Stimulated activated CD8-positive, alpha-beta memory T cell treated with anti-CD3 and anti-CD28 coated beads, Interleukin-15, amount 100 ng/mL, for 4 hours (primary cell): ENCODE measurements at places on chromosomes 3 and 15.

GRCh38 chr3:29649815-29650547 lies 369.1 kb downstream of the RBMS3 start:
- no peak for DNase-seq

- DNase-seq: no peak
These were observed 18.6 kb downstream of the SERP1 start for GRCh38 chr3:150527464-150528255.

- DNase-seq: no peak
These were observed 45.4 kb downstream of the COMMD2 start for GRCh38 chr3:149706905-149707304.

GRCh38 chr3:59424268-59425010 lies 374.6 kb upstream of the CFAP20DC start:
- DNase-seq: no peak

DNA sequence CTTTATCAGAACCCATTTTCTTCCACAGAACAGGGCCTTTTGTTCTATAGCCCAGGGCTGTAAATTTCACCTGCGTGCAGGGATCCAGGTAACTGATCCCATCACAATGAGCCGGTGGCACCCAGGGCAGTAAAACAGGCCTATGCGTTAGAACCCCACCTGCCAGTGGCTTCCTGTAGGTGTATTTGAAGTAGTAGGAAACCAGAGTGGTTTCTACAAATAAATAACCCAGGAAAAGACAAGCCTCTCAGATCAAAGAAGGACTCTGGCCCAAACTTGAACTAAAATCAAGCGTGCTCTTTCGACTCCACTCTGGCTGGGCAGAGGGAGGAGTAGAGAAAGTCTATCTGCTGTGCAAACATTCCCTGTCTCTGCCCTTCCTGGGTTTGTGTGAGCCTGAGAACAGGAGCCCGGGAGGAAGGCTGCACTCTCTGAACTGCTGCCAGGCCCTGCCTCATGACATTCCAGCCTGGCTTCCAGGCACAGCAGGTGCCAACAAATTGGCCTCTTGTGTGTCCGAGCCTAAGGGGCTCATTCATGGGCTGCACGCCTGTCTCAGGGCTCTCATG lies 77.7 kb downstream of the CEMIP start:
- no peak for DNase-seq

- no peak for DNase-seq
These were observed 62.3 kb downstream of the UBP1 start for GRCh38 chr3:33377931-33378330.

GRCh38 chr15:87752250-87752951 lies 504.1 kb downstream of the NTRK3 start:
- no peak for DNase-seq

DNA sequence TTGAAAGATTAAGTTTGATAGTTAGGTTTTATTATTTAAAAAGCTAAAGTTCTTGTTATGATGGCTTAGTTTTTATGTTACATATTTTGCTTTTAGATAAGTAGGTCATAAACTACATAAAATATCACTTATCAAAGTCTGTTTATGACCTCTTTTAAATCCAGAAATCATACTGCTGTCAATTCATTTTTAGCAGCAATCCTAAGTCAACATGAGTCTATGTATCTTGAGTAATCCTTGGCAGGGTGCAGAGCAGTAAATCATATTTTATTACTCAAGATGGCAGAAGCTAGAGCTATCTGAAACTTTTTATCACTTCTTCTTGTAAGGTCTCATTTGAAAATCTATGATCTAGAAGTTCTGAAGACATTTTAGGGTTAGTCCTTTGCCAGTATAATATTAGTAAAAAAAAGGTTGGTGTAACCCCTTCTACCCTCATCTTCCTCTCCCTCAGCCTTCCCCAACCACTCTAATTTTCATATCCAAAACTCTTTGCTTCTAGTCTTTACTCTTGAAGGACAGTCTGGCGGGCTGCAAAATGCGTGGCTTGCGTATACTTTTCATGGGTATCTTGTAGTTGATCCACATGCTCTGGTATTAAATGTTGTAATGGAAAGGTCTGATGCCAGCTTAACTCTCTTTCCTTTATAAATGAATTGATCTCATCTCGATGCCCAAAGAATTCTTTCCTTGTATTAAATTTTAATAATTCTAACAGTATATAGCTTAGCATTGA lies 134.0 kb upstream of the THRB start:
- DNase-seq: no peak

GRCh38 chr3:189584645-189585044 lies 46.5 kb upstream of the TP63 start:
- DNase-seq: no peak

DNA sequence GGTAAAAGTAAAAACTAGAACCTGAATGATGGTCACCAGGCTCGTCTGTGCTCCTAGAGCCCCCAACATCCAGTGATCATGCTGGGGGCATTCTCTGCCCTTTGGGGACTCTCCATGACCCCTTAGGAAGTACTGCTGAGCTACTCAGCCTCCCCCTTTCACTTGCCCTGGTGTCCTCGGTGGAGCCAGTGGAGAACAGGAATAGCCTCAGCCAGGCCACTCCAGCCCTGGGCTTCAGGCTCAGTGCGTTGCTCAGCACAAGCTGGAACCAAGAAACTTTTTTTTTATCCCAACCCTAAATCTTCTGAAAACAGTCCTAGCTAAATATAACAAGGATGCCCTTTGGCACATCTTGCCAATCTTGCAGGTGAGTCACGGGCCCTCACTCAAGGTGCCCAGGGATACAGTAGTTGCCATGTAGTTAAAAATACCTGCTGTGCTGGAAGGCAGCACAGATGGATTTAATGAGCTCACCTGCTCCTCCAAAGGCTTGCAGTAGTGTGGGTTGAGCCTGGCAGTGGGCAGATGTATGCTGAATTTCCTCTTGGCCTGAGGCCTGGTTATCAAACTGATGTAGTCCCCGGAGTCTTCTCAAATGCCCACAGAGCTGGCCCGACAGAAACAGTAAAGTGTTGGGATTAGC lies 46.9 kb upstream of the TMEM158 start:
- no peak for DNase-seq

DNA sequence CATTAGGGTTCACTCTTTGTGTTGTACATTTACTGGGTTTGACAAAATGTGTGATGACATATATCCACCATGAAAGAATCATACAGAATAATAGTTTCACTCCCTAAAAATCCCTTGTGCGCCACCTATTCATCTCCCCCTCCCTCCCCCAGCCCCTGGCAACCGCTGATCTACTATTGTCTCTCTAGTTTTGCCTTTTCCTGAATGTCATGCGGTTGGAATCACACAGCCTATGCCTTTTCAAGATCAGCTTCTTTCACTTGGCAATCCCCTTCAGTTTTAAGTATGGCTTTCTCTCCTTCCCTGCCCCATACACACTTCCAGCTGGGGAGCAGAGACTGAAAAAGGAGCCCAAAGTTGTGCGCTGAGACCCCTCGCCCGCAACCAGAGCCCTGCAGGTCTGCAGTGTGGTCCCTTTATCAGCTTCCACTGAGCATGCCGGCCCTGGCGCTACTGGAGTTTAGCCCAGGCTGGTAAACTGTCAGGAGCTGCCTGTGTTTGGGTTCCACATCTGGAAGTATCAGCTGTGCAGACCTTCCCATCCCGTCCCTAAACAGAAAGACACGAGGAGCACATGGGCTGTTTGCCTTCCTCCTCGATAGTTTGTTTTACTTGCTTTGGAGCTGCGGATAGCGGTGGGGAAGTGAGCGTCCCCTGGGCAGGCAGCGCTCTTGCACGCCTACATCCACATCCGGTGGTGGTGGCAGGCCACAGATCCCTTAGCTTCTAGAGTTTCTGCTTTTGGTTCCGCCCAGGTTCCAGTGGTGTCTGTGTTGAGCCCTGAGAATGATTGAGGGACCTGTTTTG lies 12.3 kb downstream of the BOC start:
- no peak for DNase-seq

- DNase-seq: no peak
These were observed 76.2 kb downstream of the LARS2 start for GRCh38 chr3:45464336-45465170.

DNA sequence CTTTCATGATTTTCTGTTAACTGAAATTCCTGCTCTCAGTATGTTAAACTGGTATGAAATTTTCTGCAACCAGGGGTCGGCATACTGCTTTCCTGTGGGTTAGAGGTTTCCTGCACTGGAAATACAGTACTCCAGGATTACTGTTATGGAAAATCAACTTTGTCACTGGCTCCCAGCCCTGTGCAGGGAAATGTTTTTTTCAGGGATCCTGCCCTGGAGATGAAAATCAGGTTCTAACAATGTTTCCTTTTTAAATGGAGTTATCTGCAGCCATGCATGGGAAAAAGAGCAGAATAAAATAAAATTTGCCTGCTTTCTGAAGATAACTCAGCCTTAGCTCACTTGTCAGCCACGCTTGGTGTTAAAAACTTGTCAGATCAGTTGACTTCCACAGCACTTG lies 220.4 kb downstream of the IL5RA start:
- no peak for DNase-seq

DNA sequence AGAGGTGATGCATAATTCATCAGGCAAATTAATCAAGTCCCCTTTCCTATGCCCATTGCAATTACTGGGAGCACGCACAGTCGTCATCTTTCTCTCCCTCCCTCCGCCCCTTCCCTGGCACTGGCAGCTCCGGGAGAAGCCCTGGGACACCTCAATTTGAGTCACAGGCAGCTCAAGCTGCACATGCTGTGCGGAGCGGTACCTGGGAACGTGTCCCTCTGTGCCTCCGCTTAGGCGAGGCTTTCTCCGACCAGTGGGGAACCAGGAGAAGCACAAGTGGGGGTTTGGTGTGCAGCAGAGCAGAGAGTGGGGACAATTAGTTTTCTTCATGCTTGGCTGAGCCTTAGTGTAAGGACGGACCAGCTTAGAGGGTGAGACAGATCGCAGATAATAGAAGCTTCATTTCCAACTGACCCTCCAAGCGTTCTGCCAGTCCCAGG lies 88.3 kb downstream of the SOX14 start:
- DNase-seq: no peak

DNA sequence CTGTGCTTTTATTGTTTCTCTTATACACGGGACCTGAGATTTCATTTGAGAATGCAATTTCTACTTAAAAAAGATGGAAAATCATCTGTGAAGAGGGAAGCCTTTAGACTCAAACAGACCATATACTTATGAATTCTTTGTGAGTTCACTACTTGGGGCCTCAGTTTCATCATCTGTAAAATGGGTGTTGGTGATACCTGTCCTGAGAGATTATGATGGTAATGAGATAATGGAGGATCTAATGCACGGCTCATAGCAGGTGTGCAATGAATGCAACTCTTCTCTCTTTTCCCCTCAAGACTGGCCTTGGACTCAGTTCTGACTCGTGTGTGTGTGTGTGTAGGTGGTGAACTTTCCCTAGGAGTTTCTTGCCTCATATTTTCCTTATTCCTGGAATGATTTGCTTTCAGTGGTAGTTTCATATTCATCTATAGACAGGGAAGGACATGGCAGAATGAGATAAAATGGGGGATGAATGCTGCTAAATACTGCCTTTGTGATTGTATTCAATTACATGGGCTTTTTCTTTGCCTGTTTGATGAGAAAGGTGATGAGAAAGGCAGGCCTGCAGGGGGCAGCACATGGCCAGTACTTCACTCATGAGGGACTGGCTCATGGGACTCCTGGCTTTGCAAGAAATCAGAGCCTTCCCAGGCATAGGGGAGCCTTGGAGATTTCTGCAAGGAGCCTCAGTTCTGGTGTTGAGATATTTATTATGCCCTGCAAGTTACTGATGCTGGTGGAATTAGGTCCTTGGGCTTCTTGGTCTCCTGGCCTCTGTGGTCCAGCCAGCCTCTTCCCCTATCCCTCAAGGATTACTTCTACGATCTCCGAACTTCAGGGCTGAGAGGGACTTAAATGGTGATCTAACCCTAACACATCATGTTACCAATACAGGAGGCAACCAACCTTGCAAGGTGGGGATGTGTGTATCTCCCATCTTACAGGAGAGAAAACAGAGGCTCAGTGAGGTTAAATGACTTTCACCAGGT lies 70.7 kb downstream of the RPLP1 start:
- DNase-seq: peak; percentile 43

GRCh38 chr15:45203182-45203581 lies 15.4 kb upstream of the SHF start:
- no peak for DNase-seq

GRCh38 chr15:61205346-61205921 lies 23.7 kb downstream of the RORA start:
- DNase-seq: no peak

DNA sequence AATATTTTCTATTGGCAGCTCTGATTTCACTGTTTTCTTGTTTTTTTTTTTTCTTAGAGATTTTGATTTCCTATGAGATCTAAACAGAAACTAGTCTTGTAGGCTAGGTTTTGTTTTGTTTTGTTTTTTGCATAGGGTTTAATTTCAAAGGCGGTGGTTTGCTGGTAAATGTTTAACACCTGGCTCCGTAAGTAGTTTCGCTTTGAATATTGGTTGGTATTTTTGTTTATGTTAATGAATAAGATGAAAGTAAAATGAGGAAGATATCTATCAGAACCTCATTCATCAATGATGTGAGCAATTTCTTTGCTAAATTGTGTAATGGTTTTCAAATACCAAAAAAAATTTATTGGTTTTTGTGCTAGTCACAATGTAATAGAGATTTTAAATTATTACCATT lies 39.7 kb upstream of the TM4SF1 start:
- no peak for DNase-seq

- no peak for DNase-seq
These were observed 223.6 kb upstream of the TBL1XR1 start for GRCh38 chr3:177420651-177421480.

- DNase-seq: no peak
These were observed 290.1 kb upstream of the CHRM5 start for GRCh38 chr15:33678176-33678575.

GRCh38 chr3:160956785-160957184 lies 148.4 kb downstream of the B3GALNT1 start:
- DNase-seq: no peak

DNA sequence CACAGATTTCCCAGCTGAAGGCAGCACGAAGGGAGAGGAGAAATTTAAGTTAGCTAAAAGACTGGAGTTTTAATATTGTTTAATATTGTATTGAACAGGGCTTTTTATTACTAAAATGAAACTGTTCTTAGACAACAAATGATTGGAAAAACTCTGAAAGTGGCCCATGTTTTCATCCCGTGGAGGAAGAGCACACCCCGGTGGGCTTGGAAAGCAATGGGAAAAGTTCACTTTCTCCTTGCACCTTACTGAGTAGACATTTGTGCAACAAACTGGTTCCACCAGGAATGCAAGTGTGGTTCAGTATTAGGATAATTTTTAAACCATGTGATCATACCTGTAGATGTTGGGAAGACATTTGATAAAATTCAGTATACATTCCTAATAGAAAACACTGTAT lies 8.2 kb upstream of the ESYT3 start:
- DNase-seq: no peak

DNA sequence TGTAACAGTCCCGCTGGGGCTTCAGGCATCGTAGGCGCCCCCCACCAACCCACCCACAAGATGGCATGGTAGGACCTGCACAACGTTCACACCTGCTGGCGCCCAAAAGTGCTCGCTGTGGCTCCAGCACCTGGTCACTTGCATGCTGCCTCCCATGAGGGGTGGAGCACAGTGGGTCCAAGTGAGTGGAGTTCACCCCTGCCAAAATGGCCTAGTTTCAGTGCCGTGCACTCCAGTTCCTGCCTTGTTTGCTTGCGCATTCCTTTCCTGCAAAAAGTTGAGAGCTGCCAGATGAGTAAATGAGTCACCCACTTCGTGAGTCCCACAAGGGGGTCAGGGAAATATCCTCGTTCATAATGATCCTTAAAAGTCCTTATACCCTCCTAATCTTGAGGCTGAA lies 788.7 kb upstream of the DPPA4 start:
- no peak for DNase-seq
